GM10248 (cell line): ENCODE measurements at places on chromosomes 16 and 17.

GRCh38 chr16:57126411-57126810, 34.0 kb downstream of the CPNE2 start:
- no peak for DNase-seq

GRCh38 chr17:35460354-35460851, 11.8 kb upstream of the SLFN13 start:
- DNase-seq, result peak; percentile 89

DNA sequence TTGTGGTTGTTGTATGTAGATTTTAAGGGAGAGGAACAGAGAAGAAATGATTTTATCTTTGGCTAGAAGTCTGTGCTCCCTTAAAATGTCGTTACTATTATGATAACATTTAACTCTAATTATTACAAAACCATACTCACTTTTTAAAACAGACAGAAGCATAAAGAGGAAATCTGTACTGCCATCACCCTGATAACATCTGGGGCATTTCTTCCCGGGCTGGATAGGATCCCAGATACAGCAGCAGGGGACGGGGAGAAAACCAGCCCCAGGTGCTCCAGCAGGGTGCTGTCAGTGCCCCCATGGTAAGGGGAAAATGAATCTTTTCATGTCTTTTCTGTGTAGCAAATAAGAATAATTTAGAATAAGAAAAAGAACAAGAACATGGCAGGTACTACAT, 139.4 kb upstream of the IRX6 start:
- no peak for DNase-seq

- no peak for DNase-seq
Measured at GRCh38 chr17:77718669-77718961, 239.9 kb upstream of the TNRC6C start.

DNA sequence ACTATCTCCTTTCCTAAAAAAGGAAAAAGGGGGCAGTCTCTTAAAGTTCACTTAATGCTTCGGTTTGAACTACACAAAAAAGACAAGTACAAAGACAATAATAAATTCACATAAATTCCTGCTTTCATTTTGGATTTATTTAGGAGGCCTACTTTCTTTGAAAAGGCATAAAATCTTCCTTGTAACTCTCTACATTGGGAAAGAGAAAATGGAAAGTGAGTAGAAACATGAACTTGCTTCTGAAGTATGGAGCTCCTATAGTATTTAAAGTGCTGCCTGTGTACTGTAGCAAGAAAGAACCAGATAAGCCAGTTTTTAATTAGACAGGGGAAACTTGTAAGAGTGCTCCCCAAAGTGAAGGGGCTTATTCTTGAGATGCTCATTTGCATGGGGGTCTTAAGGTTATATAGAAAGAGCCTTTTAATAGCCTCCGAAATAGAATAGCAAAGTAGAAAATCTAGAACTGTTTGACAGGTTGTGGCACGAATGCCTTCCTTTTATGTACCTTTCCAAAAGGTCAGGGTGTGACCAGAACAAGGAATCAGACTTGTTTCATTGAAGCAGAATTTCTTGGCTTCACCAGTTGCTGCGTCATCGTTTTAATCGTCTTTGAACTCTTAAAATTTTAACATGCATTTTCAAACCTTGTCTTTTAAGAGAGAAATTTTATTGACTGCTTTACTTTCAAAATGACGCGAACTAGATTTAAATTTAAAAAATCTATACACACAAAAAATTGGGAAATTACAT, 12.9 kb downstream of the GAN start:
- DNase-seq, result no peak

DNA sequence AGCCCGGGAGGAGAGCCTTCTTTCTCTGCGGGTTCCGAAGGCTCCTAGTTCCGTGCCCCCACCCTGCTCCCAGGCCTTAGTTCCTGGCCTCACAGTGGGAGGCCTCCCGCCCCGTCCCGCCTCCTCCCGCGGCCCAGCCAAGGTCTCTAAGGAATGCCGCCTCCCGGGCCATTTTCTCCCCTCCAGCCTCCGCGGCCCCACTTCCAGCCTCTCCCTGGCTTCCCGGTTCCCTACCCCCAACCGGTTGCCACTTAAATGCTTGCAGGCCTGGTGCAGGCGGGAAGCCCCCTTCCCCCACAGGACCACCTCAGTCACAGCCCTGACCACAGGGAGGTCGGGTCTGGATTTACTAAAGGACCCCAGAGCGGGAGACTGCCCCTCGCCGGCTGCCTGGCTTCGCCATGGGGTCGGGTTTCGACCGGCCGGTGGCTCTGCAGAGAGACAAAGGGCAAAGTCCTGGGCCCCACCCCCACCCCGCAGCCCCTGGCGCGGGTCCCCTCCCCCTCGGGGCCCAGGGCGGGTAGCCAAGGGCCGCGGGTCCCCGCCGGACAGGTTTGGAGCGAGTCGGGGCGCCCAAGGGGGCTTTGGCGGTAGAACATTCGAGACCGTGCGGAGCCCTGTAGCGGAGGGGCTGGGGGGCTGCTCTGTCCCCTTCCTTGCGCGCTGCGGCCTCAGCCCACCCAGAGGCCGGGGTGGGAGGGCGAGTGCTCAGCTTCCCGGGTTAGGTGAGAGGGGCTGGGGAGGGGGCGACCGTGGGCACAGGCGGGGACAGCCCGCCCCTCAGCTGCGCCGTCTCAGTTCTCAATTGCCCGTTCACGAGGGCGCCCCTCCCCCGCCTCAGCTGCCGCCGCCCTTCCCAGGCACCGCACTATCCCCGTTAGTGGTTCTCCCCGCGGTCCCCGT, 16.4 kb downstream of the IGF2BP1 start:
- DNase-seq, result no peak

DNA sequence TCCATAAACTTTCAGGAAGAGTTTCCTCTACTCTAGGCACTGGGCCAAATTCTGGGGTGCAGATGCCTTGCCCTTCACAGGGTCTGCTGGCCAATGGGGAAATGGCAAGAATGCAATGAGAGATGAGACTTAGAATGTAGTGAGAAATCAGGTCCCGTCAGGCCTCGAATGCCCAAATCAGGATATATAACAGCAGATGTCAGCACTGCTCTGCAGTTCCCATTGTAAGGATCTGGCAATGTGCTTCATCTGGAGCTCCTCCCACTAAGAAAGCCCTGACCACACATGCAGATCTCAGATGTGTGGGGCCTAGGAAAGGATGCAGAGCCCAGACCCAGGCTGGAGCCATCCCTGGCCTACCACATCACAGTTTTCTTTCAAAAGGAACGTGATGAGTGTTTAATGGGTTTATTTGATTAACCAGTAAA, 13.9 kb upstream of the LPCAT2 start:
- DNase-seq, result no peak

- DNase-seq, result no peak
Measured at GRCh38 chr16:49510654-49511305, 137.2 kb downstream of the C16orf78 start.

- no peak for DNase-seq
Measured at GRCh38 chr16:66416136-66416535, 11.0 kb upstream of the BEAN1 start.

DNA sequence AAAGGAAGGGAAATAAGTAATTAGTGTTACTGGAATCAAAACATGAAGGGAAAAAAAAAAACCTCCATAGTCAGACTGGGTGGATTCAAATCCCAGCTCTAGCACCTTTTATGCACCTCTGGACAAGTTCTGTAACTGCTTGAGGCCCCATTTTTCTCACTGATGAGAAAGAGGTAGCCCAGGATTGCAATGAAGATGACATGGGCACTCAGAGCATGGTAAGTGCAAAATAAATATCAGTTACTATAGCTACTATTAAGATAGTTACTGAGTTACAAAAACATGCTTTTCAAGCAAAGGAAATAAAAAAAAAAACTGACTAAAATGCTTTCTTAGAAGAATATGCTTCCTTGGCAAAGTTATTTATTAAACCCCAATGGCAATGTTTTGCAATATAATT, 58.8 kb downstream of the CEP95 start:
- DNase-seq, result no peak

- DNase-seq, result no peak
Measured at GRCh38 chr16:8258523-8258922, 331.8 kb downstream of the TMEM114 start.

DNA sequence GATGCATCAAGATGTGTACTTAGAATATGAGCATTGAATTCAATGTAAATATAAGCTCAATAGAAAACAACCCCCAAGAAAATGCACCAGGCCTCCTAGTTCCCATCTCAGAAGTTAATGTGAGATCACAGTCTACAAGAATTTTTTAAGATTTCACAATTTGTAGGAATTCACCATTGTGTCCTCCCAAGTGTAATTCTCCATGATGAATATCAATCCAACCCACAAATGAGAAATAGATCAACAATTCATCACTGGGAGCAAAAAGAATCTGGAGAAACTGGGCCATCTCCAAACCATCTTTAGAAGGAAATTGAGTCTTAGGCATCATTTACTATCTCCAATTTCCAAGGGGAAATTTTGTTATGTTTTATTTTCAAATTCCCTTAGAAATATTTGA, 310.5 kb upstream of the GOT2 start:
- no peak for DNase-seq

DNA sequence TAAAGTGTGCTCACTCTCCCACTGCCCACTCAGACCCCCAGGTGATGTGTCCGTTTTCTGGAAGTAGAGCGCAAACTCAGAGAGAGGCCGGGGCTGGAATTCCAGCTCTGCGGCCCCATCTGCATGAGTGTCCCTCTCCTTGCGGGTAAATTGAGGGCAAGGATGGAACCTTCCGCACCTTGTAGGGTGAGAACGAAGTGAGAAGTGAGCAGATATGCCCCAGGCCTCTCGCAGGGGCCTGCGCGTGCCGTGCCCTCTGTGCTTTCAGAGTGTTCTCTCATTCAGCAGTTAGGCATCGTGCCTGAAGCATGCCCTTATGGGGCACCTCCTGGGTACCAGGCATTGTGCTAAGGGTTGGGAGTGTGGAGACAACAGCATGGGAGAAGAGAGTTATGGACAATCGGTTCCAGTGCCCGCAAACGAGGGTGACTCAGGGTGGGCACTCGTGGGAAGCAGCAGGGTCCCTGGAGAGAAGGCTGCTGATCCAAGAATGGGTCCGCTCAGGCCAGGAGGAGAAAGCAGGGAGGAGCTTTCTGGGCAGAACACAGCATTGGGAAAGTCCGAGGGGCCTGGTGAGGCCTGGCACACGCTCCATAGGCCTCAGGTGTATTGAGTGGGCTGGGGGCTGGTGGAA, 23.8 kb downstream of the CMIP start:
- no peak for DNase-seq

DNA sequence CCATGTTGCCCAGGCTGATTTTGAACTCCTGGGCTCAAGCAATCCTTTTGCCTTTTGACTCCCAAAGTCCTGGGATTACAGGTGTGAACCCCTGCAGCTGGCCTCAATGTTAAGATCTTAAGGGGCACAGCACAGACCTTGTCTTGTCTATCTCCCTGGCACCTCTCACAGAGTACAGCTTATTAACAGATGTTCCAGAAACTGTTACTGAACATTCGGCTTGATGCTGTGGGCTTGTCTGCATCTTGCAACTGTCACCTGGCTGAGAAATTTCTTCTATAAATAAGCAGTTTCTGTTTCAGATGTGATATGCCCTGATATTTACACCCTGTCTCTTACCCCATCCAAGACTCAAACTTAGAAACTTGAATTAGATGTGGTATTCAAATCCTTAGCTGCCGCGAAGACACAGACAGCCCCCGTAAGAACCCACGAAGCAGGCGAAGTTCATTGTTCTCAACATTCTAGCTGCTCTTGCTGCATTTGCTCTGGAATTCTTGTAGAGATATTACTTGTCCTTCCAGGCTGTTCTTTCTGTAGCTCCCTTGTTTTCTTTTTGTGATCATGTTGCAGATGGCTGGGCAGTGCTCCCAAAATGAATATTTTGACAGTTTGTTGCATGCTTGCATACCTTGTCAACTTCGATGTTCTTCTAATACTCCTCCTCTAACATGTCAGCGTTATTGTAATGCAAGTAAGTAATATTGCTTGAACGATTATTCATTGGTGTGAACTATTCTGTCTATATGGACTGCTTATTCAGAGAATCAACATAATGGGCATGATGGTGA, at the start of gene TNFRSF17:
TSS of gene TNFRSF17 (plus strand) at position 450 of the 791 bp plus-strand sequence. CDS start at position 565, 115 bp downstream.
- DNase-seq, result peak; percentile 71

DNA sequence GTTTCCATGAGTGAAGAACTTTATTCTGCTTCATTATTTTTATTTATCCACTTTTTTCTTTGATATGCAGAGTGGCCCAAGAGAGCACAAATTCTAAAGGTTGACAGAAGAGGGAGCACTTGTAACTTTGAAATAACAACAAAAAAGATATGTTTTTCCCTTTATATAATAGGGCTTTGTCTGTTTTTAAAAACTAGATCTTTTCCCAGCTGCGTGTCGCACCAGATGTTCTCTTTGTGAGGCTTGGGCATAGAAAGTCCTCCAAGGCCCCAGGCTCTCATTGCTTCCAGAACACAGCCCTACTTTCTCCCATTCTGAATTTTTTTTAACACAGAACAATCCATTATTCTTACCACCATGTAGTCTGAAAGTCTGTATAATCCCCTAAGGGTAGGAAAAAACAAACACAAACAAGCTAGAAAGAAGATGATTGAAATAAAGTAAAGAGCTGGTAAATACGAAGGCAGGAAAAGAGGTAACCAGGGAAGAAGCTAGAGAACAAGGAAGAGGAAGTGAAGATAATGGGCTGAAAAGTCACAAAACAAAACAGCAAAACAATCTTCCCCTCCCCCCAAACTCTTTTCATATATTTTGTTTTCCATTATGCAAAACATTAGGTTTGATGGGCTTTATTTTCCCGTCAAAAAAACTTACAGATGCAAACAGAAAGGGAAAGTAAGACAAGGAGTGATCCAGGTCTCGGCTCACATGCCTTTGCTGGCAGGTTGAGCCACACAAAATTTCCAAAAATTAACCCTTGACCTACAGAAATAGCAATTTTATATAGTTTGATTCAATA, 160.4 kb downstream of the ABCA8 start:
- peak; percentile 19 for DNase-seq

GRCh38 chr17:70028397-70028796, 46.6 kb upstream of the KCNJ16 start:
- no peak for DNase-seq

GRCh38 chr16:75060723-75061122, 55.9 kb downstream of the LDHD start:
- no peak for DNase-seq

GRCh38 chr17:63460018-63460417, 13.9 kb upstream of the CYB561 start:
- DNase-seq, result no peak

DNA sequence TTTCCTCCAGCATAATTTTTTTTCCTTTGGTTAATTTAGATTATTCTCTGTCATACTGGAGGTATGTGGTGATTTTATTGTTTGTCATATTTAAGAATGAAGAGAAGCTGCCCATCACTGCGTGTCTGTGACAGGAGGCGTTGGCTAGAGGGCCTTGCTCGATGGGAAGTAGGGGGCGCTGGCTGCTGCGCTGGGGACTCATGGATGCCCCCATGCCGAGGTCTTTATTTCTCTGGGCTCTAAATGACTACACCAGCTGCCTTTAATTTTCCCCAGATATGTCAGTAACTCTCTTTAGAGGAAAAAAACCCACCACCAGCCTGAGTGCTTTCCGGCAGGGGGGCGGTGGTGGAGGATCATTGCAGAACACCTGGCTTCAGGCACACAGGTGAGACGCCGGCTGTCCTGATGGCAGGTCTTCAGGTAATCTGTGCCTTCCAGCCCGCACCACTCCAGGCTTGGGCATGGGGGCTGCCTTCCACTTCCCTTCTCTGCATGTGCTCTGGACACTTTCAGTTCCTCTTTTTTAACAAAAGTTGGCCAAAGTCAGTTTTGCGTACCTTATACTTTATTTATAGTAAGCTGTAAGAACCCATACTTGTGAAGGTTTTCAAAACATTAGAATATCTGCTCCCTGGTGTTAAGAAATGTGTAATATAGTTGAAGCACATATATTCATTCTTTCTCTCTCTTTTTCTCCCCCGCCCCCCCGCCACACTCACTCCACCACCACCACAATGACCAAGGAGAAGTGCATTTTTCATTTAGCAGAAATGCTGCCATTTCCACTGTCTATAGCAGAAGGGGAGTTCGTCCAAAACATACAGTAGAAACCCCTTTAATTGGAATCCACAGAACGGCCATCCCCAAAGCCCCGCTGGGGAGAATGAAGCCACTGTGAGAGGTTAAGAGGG, 192.7 kb downstream of the RPTOR start:
- DNase-seq, result peak; percentile 83
